ENCODE measurements at places on chromosomes 3 and 15.

- peak; percentile 81 for DNase-seq
These were observed 217.6 kb downstream of the TPRG1 start for GRCh38 chr3:189389346-189389745.

- no peak for DNase-seq
These were observed 55.5 kb upstream of the MRPS22 start for GRCh38 chr3:139288266-139288821.

GRCh38 chr3:179956416-179956830 lies 80.3 kb downstream of the PEX5L start:
- DNase-seq, result peak; percentile 80

GRCh38 chr3:13368834-13369233 lies 51.3 kb downstream of the NUP210 start:
- DNase-seq, result no peak

- no peak for DNase-seq
These were observed 228.8 kb downstream of the RORA start for GRCh38 chr15:61000276-61000675.

DNA sequence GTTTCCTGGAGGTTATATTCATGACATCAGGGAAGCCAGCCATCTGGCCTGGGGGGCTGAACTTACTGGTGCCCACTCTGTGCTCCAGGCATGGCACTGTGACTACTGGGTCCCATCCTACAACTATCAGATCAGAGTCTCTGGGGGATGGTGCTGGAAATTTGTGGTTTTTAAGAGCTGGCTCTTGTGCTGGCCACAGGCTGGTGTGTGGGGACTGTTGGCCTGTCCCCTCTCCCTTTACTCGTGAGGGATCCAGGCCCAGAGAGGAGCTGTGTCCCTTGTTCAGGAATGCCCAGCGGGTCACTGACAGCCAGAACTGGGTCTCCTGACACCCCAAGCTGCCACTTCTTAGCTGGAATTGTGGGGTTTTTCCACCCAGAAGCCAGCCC lies 44.5 kb upstream of the SEC22A start:
- no peak for DNase-seq

DNA sequence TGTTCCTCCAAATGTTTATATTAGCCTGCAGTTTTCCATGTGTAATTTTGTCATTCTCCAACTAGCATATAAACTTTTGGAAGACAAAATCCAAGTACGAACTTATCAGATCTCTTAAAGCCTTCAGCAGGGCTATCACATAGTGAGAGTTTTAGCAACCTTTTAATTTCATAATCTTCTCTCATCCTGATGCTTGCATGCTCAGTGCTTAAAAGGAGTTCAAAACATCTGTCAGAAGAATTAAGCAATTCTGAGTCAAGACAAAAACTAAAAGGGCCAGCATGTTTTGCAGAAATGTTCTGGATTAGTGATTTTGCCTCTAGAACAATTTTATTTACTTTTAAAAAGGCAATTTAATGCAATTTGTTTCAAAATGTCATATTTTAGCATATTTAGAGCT lies 73.4 kb upstream of the SLC2A2 start:
- no peak for DNase-seq

DNA sequence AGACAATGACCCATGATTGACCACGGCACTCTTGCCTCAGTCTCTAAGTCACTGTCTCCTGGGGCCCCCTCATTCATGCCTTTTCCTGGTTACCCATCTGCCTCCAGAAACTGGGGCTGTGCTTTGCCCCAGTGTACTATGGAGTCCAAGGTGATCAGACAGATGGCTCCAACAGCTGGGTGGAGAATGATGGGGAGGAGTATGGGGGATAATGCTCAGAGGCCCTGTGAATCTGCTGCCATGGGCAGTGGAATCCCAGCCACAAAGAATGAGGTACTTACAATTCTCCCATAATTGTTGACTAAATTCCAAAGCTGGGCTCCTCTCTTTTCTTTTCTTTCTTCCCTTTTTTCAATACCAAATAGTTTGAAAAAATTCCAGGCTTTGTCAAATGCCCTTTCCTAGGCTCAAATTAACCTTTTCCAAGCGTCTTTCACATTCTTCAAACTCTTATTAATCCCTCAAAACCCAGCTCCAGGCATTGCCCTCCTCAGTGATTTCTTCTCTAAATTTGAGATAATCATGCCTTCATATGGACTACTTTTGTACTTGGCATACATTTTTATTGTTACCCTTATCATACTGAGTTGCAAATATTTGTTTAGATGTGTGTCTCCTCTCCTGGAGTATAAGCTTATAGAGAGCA lies 148.5 kb upstream of the ICE2 start:
- DNase-seq, result no peak

DNA sequence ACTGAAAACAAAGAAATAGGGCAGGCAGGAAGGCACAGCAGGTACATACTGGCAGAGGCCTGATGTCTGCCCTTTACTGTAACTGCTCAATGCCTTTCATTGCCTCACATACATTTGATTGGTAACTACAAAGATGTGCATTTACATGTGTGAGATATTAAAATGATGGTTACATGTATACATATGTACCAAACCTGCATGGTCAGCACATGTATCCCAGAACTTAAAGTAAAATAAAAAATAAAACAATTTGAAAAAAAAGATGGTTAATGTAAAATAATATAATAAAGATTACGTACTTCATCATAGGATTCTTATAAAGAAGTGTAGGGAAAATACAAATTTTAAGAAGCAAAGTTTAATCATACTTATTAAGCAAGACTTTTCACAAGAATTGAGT lies 15.1 kb downstream of the SSR3 start:
- DNase-seq, result no peak

DNA sequence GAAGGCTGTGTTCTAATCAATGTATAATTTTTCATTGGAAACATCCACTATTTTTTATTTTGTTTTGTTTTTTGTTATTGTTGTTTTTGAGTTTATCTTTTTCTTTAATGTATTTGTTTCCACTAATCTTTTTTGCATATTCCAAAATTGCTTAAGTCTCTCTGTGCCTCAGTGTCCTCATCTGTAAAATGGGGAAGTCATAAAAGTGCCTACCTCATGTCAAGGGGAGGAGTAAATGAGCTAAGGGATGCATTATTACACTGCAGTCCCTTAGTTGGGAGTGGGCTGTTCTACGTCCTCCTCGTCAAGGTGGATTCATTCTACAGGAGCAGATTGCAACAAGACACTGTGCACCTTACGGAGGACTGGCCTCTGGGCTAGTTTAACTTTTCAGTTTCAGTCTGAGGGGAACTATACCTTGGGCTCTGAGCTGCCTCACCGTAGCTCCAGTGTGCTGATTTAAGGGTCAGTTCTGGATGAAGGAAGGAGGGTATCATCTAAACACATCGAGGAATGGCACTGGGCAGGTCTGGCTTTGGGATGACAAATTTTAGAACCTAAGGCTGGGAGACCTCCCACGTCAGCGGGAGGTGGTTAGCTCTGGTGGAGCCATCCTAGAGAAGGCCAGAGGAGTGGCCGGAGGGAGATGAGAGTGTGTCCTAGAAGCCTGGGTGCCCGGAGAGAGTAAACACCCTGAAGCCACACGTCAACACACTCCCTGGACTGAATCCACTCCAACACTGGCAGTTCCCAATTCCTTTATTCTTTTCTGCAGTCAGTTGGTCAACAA lies 5.1 kb upstream of the SRP14 start:
- no peak for DNase-seq

- no peak for DNase-seq
These were observed 174.3 kb downstream of the OXSM start for GRCh38 chr3:25964141-25964540.

DNA sequence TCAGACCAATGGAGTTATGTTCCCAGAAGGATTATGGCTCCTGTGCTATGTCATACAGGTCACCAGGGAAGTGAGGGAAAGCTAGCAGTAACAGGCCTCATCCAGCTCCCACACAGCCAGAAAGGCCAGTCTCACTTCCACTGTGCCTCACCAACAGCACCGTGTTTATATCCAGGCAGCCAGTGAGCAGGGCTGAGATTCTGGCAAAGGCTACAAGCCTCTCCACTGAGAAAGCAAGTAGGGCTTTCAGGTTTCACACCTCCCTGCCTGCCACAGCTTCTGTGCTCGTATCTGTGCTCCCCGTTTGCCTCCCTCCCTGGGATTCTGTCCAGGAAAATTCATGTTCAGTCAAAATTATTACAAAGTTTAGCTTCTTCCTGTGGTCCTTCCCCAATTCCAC lies 14.9 kb upstream of the CFAP20DC start:
- DNase-seq, result no peak

DNA sequence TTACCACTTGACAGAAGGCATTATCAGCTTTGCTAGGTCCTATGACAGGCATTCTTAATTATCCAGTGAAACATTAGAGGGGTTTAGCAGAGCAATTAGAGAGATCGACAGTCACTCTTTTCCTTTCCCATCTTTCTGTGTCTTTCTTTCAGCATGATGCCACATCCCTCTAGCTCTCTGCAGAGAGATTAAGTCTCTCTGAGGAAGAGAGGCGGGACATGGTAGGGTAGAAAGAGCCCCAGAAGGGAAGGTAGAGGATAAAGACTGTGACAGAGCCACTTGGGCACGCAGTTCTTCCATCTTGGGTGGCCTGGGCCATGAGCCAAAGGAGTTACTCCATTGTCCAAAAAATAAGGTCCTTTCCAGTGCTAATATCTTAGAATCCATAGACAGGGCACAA lies 55.8 kb downstream of the HHLA2 start:
- no peak for DNase-seq

DNA sequence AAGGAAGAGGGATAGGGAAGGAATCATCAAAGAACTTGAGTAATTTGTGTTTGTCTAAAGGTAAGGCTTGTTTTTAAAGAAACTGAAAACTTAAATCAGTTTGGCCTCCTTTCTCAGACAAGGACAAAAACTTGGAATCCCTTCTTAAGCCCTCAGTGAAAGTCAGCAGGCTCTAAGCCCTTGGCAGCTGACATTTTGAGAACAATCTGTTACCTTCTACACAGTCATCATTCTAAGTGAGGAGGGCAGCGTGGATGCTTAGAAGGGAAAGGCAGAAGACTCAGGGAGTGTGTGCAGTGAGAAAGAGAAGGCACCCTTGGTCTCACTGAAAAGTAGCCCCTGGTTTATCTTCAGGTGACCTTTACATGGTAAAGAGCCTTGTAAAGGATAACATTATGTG lies 10.8 kb downstream of the HSPBAP1 start:
- DNase-seq, result no peak

GRCh38 chr15:48914717-48915116 lies 36.8 kb downstream of the EID1 start:
- DNase-seq, result peak; percentile 73

DNA sequence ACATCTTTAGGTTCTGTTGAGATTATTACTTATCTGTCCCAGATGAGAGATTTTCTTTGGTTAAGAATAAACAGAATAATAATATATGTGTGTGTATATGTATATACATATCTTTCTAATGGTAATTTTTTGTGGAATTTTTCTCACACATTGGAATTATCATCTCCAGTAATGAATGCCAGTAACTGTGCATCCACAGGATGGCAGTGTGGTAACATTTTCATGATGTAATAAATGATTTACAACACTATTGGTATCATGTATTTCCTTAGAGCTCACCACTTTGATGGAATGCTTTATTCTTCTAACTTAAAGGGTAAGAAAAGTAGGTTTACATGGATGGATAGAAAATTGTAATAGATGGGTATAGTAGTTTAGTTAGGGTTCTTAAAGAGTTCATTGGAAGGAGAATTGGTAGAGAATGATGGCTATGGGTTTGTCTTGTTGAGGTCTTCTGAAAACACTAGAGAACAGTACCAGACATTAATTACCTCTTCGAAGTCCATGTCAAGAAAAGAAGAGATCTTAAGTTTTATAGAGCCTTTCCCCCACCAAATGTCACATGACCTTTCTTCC lies 78.1 kb downstream of the STT3B start:
- peak; percentile 21 for DNase-seq

DNA sequence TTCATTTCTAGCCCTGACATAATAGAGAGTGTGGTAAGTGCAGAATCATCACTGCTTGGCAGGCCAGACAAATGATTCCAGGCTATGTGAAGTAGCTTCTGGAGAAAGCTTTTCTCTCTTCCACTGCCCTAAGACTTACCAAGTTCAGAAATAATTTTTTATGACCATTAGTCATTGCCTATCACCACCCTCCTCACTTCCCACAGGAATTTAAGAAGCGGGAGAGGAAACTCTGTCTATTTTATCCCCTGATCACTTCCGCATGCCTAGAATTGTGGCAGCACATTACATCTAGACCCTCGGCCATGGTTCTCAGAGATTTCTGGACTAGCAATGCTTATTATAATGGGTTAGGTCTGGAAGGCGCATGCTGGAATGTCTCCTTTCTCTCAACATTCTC lies 397.8 kb upstream of the NR2F2 start:
- no peak for DNase-seq

- DNase-seq, result peak; percentile 66
These were observed 63.8 kb upstream of the ACP3 start for GRCh38 chr3:132253262-132253878.

DNA sequence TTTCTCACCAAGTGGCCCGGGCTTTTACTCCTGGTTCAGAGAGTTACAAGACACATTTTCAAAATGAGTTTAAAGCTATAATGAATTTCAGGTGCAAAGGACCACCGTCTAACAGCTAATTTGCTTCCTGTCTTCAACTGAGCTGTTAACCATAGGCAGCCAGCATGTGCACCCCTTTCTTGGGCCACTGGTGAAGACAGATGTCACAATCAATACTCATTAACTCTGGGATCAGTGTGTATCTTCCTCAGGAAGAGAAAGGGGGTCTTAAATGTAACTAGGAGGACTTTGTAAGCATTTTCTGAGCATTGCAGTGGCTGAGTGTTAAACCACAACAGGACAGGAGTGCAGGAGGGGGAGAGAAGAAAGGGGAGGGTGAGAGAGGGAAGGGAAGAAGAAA lies 750.7 kb upstream of the CFAP20DC start:
- no peak for DNase-seq

- no peak for DNase-seq
These were observed 470.9 kb upstream of the CDIN1 start for GRCh38 chr15:36108541-36108940.

DNA sequence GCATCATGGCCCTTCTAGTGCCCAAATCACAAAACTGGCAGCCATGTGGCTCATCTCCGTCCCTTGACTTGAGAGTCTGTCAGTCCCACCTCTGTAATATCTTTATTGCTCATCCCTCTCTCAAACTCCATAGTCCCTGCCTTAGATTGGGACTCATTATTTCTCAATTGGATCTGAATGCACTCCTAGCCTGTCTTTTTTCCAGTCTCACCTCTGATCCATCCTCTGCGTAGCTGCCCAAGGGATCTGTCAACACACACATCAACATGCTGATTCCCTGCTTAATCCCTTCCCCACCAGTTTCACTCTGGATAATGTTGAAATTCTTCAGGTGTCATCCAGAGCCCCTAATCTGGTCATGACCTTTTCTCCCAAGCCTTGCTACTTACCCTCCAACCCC lies 39.3 kb downstream of the NMNAT3 start:
- DNase-seq, result no peak

- DNase-seq, result peak; percentile 7
These were observed 26.1 kb upstream of the MFSD1 start for GRCh38 chr3:158775426-158776410.
